Central memory CD4-positive, alpha-beta T cell (primary cell): ENCODE measurements at places on chromosomes 1 and 21.

DNA sequence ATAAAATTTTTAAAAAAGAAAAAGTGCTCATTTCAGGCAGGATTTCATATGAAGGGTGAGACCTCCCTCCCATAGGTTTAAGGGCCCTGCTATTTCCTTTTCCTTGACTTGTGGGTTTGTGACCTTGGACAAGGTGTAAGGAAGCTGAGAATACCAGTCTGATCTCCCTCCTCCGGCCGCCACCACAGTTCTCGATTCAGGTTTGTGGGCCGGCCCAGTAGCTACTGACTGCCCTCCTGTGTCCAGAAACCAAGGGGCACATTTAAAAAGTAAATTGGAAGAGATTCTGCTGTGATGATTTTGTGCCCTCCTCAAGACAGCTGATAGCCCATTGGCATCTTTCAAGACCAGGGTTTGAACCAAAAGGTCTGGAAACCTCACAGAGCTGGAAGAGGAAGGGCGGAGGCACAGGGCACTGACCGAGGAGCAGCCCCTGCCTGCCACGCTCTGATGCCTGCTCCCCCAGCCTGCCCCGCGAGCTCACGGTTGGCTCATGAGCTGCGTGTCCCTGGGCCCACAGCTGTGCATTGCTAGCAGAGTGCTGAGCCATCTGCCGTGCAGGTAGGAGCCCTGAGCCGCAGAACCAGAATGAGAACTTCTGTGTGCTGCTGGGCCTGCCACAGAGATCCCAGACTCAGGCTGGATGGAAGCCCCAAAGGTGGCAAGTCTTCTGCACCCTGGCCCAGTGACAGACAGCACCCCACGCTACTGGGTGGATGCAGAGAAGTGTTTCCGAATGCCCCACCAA lies 348.7 kb downstream of the NPHP4 start:
- DNase-seq, result no peak

GRCh38 chr1:229596925-229597699 lies 28.8 kb downstream of the TAF5L start:
- no peak for DNase-seq

DNA sequence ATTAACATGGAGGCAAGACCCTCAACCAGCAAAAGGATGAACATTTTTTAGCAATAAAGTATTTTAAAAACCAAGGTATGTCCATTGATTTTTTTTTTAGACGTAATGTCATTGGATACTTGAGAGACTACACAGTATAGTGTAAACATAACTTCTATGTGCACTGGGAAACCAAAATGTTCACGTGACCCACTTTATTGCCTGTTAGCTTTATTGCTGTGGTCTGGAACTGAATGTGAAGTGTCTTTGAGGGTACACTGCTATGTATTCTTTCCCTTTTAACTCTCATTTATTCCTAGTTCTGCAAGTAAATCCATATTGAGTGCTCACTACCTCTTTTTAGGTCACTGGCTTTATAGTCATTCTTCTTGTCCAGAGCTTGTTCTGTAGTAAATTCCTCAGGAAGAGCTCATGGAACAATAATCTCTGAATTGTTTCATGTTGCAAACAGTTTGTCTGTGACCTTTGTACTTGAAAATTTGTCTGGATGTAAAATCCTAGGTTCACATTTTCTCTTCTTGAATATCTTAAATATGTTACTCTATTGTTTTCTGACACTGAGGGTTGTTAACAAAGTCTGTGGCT lies 20.6 kb downstream of the ABCD3 start:
- no peak for DNase-seq

GRCh38 chr1:225917101-225917500 lies 6.9 kb downstream of the PYCR2 start:
- DNase-seq, result no peak

- no peak for DNase-seq
Measured at GRCh38 chr1:33152685-33153432, 29.0 kb downstream of the TRIM62 start.

DNA sequence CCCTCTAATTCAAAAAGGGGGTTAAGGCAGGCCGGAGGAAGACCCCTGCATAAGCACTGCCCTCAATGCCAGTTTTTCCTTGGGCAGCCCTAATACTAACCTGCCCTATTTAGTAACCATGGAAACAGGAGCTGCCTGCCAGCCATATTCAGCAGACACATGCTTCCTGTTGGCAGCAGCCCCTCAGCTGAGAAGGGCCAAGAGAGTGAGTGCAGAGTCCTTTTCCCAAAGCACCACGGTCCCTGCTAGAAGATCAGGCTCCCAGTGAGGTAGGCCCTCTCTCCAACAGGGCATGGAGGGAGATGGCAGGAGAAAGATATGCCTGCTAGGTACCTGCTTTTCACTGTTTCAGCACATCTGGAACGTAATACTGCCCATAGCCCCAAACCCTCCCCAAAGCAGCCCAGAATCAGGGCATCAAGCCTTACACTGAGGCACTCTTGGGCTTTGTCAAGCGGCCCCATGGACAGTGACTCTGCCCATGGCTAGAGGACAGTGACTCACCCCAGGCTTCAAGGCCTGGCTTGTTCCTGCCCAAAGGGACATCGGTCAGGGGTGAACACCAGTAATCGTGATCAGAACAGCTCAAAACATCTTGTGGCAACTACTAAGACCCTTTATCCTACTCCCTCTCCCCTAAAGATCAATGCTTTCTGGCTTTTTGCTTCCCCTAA lies 64.5 kb downstream of the BCAR3 start:
- DNase-seq, result no peak

DNA sequence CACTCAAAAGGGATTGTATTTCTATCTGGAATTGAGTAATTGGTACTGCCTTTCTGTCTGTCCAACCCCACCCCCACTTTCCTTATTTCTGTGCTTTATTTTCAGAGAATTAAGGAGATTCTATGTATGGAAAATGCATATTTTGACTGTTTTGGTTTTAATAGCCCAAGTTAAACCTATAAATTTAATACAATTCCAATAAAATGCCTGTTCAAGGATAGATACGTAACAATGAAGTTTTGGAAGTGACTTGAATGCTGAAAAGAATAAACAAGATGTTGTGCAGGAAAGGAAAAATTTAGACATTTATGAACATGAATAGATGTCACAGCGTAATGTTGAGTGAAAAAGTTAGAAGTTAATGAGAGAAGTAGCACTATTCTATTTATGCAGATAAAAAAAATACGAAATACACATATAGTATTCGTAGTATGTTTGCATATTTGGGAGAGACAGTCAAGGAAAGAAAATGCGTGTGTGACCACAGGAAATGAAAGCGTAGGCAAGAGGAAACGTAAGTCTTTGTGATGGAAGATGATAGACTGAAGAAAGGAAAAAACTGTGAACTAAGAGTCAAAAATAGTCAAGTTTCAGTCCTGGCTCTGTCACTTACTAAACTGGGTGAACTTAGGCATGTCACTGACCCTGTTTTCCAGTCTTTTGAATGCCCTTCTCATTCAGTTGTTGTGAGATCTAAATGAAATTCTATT lies 62.1 kb downstream of the MEF2D start:
- no peak for DNase-seq

GRCh38 chr1:170634824-170635410 lies 29.0 kb upstream of the PRRX1 start:
- DNase-seq, result no peak

DNA sequence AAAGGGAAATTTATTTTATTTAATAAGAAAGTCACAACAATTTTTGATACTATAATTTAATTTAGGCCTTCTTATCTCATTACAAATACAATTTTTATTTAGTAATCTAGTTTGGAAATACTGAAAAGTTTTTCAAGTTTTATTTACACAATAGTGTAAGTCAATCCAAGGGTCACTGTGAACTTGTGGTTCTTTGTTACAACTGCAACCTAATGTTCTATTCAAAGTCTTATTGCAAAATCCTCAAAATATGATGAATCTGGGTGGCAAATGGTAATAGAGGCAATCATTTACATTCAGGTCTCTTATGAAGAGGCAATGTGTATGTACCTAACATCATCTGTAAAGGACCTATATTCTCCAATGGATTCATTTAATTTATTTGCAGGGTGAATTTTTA lies 421.2 kb downstream of the DPYD start:
- DNase-seq, result no peak

DNA sequence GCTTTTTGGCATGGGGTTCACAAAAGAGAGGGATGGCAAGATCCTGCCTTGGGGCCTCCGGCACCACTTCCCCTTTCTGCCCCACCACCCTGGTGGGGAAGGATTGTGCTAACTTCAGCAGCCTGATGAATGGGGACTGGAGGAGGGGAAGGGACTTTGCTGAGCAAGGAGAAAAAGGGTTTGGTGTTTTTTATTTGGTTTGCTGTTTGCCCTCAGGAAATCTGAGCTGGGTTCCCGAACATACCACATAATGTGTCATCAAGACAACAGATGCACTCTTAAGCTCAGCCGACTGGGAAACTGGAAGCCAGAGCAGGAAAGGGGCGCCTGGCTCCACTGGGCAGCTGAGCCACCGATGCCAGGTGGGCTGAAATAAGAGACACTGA lies 19.8 kb downstream of the OLFML2B start:
- DNase-seq, result no peak

- DNase-seq, result no peak
Measured at GRCh38 chr1:103942029-103942428, 192.3 kb downstream of the AMY1C start.

GRCh38 chr1:231359113-231359512 lies 21.0 kb downstream of the SPRTN start:
- DNase-seq, result no peak

GRCh38 chr1:196638466-196638865 lies 13.4 kb upstream of the CFH start:
- DNase-seq, result no peak

GRCh38 chr1:24410750-24411149 lies 2.8 kb downstream of the STPG1 start:
- no peak for DNase-seq

- no peak for DNase-seq
Measured at GRCh38 chr1:162292422-162292849, 84.2 kb downstream of the SPATA46 start.

DNA sequence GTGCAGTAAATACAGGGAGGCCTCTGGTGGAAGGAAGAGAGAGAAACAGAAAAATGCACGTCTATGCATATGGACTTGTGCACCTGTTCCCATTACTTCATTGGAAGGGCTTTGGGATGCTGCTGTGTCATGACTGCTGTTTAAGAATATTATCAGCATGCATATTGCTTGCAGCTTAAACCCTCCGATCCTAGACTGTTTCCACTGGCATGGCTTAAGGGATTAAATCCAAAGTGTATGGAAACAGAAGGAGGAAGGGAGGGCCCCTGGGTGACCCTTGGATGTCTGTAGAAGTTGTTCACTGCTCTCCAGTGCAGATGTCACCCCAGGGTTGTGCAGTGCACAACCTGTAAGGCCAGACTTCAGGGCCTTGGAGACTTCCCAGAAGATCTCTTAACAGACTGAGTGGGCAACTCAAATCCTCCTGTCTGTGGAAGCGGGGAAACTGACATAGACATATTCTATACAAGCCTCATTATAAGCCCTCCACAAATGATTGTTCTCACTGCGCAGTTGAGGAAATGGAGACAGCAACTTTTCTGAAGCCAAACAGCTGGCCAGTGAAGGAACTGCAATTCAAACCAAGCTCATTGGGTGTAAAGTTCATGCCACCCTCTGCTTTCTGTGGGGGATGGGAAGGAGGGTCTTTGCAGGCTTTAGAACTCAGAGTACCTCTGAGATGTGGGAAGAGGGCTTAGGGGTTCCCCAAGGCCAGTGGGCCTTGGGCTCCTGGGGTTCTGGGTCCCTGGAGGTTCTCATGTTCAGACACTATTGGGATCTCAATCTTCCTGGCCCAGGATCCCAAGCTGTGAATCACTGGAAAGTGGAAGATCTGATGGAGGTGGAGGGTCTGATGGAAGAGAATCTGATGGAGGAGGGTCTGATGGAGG lies 73.8 kb downstream of the UMODL1 start:
- no peak for DNase-seq

- no peak for DNase-seq
Measured at GRCh38 chr1:184483101-184483683, 96.4 kb downstream of the C1orf21 start.

DNA sequence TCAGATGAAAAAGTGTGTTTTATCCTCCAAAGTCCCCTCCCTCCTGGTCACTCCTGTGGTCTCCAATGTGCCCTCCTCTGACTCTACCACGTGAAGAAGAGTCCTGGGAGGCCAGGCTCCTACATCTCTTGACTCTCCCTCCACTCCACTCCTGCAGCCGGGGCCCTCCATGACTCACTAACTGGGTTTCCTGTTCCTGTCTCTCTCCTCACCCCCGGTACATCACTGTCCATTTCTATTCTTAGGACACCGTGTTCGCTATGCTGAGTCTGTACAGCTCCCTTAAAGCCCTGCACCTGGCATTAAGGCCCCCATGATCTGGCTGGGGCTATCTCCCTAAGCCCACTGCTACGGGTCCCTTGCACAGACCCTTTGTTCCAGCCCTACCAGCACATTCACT lies 93.4 kb downstream of the BCAR3 start:
- DNase-seq, result no peak

DNA sequence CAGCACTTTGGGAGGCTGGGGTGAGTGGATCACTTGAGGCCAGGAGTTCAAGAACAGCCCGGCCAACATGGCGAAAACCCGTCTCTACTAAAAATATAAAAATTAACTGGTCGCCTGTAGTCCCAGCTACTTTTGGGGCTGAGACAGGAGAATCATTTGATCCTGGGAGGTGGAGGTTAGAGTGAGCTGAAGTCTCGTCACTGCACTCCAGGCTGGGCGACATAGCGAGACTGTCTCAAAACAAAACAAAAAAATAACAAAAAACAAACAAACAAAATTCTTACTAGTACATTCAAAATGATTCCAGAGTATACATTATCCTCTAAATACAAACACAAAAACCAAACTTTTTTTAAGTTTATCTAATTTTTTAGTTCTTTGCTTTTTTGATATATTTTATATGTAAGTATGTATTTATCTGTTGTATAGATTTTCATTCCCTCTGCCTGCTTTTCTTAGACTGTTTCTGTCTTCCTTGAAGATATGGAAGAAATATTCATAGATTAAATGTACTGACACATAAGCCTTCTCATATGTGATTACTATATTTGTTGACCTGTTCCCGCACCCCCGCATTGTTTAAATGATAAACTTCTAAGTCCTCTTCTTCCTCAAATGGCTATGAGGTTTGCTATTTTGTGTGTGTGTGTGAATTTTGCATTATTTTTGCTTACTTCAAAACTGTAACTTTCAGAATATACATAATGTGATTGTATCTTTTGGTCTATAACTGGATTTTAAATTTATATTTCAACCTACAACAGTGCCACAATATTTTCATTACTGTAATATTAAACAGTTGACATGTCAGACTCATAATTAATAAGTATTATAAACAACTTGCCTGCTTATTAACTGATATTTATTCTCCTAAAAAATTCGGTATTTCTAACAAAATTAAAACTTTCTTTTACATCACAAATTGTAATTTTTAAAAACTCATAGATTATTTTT lies 1674.1 kb upstream of the B3GALT2 start:
- no peak for DNase-seq

- DNase-seq, result no peak
Measured at GRCh38 chr21:44424608-44425306, 30.6 kb upstream of the LRRC3 start.
